ENCODE measurements at places on chromosomes 4 and X.

DNA sequence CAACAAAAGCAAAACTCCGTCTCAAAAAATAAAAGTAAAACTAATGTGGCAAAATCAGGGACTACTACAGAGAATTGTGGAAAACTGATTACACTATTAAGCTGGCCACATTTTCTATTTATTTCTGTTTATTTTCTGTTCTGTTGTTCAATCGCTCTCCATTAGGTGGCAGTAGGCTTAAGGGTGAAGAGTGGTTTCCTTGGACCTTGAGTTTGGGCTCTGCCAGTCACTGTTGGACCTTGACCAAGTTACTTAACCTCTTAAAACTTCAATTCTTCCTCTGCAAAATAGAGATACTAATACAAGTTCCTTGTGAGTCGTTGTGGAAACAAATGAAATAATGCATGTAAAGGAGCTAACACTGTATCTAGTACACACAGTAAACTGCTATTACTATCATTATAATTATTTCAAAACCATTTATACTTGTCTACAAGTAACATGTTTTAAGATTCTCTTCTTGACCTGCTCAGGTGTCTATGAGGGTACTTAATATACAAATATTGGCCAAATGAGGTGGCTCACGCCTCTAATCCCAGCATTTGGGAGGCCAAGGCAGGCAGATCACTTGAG lies 15.2 kb downstream of the HSD17B11 start:
- peak; percentile 28 for DNase-seq

- no peak for DNase-seq
Observed at GRCh38 chr4:135359128-135359527, 1157.5 kb upstream of the PABPC4L start.

DNA sequence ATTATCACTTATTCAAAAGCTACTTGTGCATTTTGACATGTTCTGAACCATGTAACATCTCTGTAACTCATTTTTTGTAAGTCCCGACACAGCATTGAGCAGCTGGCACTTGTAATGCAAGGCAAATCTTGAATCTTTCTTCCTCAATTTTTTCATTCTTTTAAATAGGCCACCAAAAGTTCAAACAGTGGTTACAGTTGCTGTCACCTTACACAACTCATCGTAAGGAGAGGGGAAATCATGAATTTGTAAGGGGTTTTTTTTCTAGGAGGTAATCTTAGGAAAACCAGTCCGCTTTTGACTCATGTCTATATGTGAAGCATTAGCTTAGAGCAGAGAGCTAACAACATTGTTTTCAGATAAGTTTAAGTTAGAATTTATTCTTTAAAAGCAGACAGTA lies 124.5 kb downstream of the PDLIM5 start:
- DNase-seq: no peak

- no peak for DNase-seq
Observed at GRCh38 chr4:121651597-121651996, 45.2 kb downstream of the ANXA5 start.

DNA sequence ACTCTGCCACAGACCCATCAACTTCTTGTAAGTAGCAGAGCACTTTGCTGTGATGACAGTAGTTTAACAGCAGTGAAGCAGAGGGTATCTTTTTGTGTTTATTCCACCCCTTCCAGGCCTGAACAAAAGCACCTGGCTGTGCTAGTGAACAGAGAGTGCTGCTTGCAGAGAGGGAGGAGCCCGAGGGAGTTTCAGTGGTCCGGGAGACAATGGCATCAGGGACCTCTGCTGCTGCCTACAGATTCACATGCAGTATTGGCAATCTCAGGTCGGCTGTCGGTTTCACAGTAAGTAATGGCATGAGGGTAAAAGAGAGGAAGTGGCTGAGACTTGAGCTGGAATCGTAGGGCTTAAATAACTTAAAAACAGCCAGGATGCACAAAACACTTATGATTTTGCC lies 755.8 kb downstream of the RPA4 start:
- peak; percentile 93 for DNase-seq

DNA sequence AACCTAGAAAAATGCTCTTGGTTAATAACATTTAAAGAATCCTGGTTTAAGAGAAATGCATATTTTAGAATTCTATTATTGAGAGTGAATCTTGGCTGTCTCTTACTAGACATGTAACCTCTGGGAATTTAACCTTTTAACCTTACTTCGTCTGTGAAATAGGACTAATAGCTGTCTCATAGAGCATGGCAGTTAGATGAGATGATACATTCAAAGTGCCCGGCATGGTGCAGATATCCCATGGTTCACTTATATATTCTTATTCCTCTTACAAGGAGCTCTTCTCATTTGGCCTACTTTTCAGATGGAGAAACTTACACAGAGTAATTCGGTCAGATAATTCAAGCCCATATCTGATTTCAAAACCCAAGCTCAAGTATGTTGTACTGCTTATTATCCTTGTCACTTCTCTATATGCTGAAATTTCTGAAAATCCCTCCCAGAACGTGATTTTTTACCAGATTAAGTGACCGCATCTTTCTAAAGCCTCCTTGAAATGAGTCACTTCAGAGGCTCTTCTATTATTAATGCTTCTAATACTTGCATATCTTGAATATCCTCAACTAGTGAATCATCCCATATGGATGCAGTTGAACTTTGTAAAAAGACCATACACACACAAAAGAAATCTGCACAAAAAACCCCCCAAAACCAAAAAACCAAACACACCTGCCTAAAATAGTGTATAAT lies 4.9 kb downstream of the CDKN2AIP start:
- no peak for DNase-seq

- DNase-seq: no peak
Observed at GRCh38 chrX:41457613-41458192, 10.6 kb downstream of the NYX start.

DNA sequence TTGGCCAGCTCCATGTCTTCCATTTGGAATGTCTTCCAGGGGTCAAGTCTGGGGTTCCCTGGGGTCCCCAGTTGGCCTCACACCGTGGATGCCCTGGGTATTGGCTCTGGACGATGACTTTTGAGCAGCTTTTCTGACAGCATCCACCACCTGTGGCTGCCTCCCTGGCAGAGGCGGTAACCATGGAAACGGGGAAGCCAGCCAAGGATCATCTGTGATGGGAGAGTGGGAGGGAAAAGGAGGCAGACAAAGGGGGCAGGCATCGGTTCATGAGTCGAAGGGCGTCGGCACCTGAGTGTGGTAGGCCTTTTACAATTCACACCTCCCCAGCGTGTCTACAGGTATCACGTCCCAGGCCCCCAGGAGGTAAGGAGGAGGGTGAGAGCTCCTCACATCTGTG lies 152.2 kb downstream of the ASMT start:
- DNase-seq: peak; percentile 60

DNA sequence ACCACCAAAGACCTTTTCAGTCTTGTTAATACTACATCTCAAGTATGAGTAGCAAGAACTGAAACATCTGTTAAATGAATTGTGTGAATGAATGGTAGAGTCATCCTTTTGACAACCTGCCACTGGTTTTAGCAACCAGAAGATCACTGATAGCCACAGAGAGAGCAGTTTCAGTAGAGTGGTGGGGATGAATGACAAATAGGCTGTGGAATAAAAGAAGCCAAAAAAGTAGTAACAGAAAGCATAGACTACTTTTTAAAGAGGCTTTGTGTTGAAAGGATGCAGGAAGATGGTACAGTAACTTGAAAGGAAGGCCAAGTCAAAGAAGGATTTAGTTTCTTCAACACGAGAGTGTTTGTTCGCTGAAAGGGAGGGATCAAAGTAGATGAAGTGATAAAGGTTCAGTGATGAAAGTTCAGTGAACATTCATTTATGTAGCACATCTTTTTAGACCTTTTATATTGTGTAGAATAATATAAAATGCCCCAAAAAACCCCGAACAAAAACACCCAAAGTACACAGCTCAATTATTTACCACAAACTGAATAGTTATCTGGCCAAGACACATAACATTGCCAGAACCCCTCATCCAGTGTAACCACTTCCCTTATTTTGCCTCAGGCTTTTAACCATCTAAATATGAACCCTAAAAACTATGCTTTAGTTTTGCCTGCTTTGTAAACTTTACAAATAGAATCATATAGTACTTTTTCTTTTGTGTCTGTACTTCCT lies 40.1 kb upstream of the EIF1AX start:
- DNase-seq: no peak

GRCh38 chrX:32397562-32398216 lies 813.7 kb downstream of the DMD start:
- DNase-seq: no peak

GRCh38 chrX:51824061-51824460 lies 69.4 kb upstream of the MAGED1 start:
- DNase-seq: no peak

- peak; percentile 81 for DNase-seq
Observed at GRCh38 chr4:55169352-55169961, 44.1 kb upstream of the KDR start.

DNA sequence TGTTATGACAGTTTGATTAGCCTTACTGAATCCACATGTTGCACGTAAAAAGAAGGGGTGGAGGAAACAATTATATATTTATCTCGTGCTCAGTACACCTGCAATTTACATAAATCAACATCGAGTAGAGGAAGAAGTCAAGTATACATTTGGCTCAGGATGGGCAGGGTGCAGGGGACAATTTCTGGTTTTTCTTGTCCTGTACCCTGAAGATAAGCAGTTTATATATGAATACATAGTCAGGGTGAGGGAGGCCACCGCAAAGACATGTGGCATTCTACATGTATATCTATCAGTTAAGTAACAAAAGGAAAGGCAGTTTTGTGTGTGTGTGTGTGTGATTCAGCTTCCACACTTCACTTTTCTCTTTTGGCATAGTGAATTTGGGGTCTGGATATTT lies 11.1 kb upstream of the EREG start:
- DNase-seq: no peak

GRCh38 chr4:184950117-184950830 lies 68.0 kb upstream of the HELT start:
- no peak for DNase-seq

- no peak for DNase-seq
Observed at GRCh38 chr4:1194010-1194900, 21.9 kb upstream of the SPON2 start.

DNA sequence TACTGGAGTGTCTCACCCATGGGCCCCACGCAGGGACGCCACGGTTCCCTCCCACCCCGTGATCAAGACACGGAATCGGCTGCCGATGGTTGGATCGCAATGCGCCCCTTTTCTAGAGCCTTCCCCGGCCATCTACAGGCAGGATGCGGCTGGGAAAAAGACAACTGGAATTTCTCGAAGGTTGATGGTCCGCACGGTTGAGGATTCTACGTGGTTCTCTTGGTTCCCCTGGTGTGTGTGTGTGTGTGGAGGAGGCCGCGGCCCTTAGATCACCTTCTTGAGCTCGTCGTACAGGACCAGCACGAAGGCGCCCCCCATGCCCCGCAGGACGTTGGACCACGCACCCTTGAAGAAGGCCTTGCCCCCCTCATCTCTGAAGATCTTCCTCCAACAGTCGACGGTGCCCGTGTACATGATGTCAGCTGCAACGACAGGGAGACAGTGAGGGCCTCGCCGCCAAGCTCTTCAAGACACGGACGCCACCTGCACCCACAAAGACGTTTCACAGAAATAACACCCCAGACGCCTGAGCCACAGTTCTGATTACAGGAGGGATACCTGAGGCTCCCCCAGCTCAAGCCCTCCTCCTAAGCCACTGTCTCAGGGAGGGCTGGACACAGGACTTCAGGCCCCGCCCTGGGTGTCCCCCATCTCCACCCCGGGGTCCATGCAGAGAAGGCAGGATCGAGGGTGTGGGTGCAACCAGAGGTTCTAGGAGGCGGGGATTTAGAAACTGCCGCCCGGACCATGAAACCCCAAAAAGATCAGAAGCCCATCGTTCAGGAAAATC lies 5.4 kb downstream of the SLC25A6 start:
- no peak for DNase-seq

GRCh38 chrX:16771483-16772398 lies 14.5 kb upstream of the TXLNG start:
- peak; percentile 72 for DNase-seq

- peak; percentile 56 for DNase-seq
Observed at GRCh38 chrX:107710617-107711391, 64.8 kb downstream of the TSC22D3 start.

- DNase-seq: no peak
Observed at GRCh38 chrX:65502618-65503017, 32.0 kb downstream of the LAS1L start.

DNA sequence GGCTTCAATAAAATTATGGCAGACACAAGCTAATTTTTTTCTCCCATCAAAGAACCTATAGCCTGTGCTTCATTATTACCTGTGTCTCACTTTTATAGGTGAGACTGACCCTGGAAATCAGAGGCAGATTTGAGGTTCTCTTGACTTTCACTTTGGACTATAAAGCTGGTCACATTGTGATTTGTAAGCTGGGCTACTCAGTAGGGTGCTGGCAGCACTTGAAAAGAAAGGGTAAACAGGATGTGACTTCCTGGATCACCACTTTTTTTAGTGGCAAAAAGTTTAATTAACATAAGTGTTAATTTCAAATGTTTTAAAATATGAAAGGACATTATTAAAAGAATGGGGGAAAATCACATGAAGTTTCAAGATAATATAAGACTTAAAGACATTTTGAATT lies 50.6 kb upstream of the GATB start:
- no peak for DNase-seq

GRCh38 chrX:29724316-29724715 lies 491.0 kb upstream of the MAGEB2 start:
- no peak for DNase-seq

GRCh38 chr4:25223802-25224375 lies 9.9 kb upstream of the PI4K2B start:
- peak; percentile 44 for DNase-seq

DNA sequence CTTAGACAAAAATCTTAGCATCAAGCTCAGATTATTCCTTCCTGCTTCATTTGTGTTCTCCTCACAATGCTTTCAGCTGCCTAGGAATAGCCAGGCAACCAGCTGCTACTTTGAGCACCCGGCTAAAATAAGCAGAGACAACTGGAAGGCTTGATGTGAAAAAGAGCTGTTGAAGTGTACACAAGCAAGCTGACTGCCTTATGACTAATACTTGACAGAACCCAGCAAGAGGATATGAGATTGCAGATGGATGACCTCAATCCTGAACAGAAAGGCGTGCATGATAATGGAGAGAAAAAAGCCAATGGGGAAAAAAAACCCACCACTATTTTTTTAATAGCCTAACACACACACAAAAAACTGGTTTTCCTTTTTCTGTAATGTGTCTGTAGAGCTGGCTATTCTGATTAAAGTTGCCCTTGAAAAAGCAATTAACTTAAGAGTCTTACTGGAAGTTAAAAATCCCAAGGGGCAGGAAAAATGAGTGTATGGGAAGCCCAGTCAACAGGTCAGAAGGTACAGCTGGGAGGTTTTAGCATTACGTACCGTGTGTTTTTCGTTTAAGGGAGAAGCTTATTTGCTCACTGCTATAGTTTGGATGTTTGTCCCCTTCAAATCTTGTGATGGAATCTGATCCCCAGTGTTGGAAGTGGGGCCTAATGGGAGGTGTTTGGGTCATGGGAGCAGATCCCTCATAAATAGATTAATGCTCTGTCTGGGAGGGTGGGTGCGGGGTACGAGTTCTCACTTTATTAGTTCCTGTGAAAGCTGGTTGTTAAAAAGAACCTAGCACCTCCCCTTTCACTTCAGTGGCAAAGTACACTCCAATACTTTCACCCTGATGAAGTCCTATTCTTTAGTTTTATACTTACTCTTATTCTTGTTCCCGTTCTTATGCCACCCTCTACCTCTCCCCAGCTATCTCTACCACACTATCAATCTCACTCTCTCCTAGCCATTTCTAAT lies 37.1 kb upstream of the HERC6 start:
- no peak for DNase-seq

GRCh38 chr4:90007494-90008167 lies 113.0 kb downstream of the MMRN1 start:
- peak; percentile 23 for DNase-seq

GRCh38 chr4:168453146-168453545 lies 27.1 kb downstream of the DDX60L start:
- DNase-seq: peak; percentile 31

- DNase-seq: no peak
Observed at GRCh38 chr4:140061659-140062289, 92.2 kb downstream of the MAML3 start.

Measured in neural progenitor cell (in vitro differentiated cells).